ENCODE measurements at places on chromosomes 7 and 10.

DNA sequence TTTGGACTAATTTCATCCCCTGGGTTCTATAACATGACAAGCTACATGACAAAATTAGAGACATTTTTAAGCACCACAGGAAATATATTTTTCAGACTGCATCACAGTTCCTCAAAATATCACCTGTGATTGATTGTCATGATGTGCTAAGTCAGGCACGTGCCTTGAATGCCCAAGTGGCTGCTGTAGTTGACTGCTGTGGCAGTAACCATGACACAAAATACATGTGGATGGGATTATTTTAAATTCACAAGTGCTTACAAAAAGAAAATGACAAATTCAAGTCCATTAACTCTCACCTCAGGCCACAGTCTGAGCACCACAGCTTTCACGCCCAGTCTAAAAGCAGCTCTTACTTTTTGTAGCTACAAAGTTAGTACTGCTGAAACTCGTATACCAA, 45.5 kb downstream of the TNPO3 start:
- DNase-seq: no peak

DNA sequence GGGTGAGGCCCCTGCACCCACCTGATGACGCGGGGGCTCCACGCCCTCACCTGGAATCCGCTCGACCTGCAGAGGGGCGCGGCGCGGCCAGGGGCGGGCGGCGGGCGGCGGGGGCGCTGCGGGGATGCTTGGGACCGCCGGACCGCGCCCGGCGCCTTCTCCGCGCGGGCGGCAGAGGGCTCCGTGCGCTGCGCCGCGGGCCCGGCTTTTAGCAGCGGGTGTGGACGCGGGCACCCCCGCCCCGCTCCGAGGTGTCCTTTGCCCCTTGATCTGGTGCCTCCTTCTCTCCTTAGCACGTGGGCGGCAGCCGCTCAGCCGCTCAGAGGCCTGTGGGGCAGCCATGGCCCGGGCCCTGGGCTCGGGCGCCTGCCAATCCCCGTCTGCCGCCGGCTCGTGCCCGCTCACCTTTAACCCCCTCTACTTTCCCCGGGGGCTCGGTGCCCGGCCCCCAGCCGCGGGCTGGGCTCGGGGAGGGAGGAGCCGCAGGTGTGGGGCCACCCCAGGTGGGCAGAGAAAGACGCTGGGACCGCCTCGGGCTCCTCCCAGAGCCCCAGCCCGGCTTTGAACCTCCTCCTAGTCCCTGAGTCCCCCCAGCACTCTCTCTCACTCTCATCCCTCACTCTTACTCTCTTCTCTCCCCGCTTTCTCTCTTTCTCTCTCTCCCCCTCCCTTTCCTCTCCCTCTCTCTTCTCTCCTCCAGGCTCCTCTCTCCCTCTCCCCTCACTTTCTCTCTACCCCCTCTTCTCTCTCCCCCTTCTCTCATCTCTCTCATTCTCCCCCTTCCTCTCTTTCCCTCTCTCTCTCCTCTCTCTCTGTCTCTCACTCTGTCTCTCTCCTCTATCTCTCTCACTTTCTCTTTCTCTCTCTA, 19.7 kb upstream of the VPS37D start:
- DNase-seq: no peak

- DNase-seq: no peak
Observed at GRCh38 chr7:76278540-76278939, 23.9 kb upstream of the HSPB1 start.

DNA sequence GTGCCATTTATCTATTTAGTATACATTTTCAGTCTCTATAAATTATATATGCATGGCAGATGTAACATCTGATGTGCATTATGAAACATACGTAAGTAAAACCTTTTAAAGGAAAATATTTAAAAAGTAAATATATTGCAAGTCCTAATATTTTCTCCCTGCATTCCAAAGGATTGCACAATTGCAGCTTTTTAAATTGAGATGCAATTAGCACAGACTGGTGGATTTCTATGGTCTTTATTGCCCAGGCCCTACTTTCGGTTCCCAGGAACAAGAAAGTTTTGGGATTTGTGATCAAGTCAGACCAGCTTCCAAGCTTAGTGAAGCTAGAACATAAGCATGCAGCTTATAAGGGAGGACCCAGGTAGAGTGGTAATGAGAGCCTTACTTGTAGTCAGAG, 337.8 kb downstream of the NRG3 start:
- DNase-seq: no peak

GRCh38 chr10:100148353-100149211, 37.2 kb downstream of the ERLIN1 start:
- no peak for DNase-seq

DNA sequence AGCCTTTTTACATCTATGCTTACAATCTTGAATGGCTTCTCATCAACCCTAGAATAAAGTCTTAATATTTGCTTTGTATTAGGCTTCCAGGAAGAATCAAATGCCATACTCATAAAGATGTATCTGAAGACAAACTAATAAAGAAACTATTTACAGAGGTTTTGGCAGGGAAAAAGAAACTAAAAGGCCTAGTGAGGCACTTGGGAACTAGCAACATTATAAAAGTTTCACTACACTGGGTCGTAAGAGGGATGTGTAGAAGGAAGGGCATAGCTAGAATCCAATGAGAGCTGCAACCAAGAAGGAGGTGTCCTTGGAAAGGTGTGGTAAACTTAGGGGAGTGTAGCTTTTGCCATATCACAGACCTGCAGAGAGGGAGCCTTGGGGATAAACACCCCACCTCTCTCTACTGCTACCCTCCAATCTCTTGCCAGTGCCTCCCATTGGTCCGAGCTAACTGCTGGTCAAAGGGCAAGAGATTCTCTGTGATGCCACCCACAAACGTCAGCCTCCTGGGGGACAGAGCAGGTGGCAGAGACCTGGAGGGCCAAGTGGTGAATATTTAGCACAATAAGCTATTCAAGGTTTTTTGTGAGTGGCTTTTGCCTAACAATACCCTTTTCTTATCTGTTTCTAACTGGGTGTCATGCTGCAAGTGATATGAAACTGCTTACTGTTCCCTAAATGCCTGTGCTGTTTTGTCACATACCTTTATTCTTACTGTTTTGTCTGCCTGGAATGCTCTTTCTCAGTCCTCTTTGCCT, 60.7 kb downstream of the CPED1 start:
- DNase-seq: no peak

- DNase-seq: no peak
Observed at GRCh38 chr7:92246360-92247101, 757 bp downstream of the ANKIB1 start.

- no peak for DNase-seq
Observed at GRCh38 chr7:3951316-3952055, 650.4 kb downstream of the SDK1 start.

DNA sequence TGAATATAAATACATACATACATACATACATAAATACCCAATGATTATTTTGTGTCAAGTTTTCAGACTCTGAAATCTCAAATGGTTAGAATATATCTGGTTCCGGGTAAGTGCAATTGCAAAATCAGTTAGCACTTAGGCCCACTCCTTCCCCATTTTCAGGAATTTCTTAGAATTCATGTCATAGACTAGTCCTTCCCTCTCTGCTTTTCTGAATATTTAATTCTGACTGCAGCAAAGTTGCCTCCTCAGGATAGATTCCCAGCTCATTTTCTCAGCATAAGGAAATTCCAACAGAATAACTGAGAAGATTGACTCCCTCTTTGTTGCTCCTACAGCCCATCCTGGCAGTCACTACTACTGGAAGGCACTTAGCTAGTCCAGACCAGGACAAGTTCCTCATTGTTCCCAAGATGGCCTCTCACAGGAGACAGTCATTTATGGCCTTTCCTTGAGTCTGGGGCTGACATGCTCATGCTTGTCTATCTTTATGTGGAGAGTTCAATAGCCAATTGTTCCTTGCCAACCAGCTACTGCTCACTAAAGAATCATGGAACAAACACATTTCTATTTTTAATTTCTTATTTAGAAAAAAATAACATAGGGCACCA, 142.9 kb upstream of the ITGB1 start:
- no peak for DNase-seq

DNA sequence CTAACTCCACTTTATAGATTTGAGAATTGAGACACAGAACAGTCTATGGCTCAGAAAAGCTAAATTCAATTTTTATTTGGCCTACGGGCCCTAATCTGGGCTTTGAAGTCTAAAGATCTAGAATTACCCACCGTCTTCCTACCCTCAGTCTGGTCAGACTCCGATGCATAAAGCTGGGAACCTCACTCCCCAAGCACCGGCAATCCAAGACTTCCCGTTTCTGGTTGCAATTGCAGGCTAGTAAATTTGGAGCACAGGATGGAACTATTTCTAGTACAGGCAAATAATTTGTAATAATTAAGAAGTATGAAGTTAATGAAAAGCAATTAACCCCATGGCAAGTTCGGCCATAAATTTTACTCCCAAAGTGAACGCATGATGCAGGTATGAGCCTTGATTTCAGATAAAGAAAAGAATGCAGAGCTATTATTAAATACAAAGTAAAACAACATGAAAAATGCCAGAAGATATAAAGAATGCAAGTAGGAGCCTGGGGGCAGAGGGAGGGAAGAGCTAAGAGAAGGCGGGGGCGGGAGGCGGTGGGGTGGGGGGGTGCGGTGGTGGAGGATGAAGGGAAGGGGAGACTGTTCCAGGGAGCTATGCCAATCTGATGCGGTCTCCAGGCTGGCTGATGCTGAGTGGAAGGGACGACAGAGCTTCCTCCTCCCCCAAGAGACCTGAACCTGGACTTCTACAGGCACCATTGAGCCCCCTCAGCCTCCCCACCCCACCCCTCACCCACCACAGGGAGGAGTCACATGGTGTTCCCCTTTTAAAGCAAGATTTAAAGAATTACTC, 45.1 kb downstream of the BPGM start:
- DNase-seq: no peak

- DNase-seq: no peak
Observed at GRCh38 chr7:102387064-102387463, 9.1 kb upstream of the PRKRIP1 start.

- DNase-seq: no peak
Observed at GRCh38 chr10:13100349-13101294, 659 bp downstream of the OPTN start.

DNA sequence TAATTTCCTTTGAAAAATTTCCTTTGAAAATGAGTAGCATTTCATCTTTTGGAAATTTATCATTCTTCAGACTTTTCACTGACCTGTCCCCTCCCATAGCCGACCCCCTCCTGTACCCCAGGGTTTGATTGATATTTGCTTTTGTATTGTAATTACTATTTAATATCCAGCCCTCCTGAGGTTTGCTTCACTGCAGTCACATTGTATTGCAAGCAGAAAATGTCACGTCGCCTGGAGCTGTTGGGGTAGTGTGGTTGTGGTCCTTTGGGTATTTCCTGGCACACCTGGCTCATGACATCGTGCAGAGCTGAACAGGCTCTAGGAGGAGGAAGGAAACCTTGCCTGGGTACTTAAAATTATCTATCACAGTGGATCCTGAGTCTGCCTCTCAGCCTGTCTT, 116.1 kb downstream of the INSYN2A start:
- no peak for DNase-seq

- DNase-seq: no peak
Observed at GRCh38 chr7:42876182-42877068, 35.4 kb downstream of the C7orf25 start.

- peak; percentile 53 for DNase-seq
Observed at GRCh38 chr7:117119192-117119924, 166.1 kb downstream of the ST7 start.
